CD4-positive, alpha-beta T cell treated with Interleukin-6 at 100 ng/mL for 8 hours (primary cell): ENCODE measurements at places on chromosomes 6 and 20.

DNA sequence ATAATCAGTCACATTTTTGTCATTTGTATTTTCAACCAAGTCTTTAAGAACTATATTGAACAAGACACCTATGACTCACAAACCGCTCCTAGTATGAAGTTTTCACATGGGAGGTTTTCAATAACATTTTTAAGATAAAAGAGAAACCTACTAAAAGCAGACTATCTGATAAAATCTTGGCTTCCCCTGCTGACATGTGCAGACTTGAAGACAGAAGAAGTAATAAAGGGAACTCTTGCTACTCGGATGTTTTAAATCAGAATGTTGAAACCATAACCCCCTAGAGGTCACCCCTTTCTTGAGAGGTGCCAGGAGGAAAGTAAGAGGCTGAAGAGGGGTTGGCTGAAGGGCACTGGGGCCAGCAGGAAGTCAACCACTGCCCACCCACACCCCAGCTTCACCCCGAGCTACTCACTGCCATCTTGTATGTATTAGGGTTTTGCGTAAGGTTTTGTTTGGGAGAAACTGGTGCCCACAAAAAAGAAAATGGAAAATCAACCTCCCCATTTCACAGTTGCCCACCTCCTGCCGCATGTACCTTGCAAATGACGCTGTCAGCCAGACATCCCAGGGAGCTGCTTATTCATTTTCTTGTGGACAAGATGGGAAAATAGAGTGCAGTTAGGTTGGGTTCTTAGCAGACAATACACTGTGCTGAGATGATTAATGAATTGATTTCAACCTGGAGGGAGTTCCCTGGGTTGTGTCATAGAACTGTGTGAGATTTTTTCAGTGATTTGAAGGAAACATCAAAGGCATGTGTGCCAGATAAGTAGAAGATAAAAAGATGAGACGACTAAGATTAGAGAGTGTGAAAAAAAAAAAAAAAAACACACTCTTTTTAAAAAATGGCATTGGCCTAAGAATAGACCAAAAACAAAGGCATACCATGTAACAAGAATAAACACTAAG lies 83.2 kb upstream of the TAB2 start:
- peak; percentile 72 for DNase-seq

GRCh38 chr20:35674921-35675320 lies 10.2 kb upstream of the CPNE1 start:
- no peak for DNase-seq

GRCh38 chr6:51468704-51469103 lies 618.7 kb downstream of the PKHD1 start:
- no peak for DNase-seq

GRCh38 chr6:89944181-89944755 lies 50.0 kb downstream of the GJA10 start:
- no peak for DNase-seq

DNA sequence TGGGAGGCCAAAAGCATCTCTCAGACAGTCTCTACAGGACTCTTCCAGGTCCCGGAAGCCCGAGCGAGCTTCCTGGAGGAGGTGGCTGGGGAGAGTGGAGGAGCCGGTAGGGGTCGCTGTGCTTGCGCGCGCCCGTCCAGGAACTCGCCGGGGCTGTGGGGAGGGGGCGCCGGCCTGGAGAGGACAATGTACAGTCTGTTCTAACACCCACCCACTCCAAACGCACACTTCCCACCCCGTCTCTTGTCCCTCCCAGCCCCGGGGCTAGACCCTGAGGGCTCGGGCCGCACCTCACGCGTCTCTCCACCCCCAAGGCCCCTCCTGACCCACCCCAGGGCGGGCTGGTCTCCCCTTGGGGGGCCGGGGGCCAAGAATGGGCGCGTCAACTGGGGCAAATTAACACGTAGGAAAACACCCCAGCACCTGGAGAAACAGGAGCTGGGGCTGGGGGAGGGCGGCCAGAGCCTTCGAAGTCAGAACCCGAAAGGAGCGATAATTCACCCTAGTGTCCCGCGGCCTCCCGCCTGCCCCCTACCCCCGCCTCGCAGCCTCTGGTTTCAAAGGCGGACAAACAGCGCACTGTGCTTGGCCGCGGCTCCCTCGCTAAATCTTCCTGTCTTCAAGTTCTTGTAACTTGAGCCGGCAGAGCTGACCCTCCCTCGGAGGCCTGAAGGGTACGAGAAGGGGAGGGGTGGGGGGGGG lies 103.2 kb upstream of the FOXP4 start:
- no peak for DNase-seq

GRCh38 chr6:144177726-144178125 lies 27.4 kb downstream of the STX11 start:
- no peak for DNase-seq

- DNase-seq = no peak
Observed at GRCh38 chr6:73460056-73460455, 1.5 kb upstream of the MTO1 start.

GRCh38 chr20:40029589-40029988 lies 659.4 kb downstream of the MAFB start:
- no peak for DNase-seq

GRCh38 chr20:4229415-4229814 lies 214.1 kb upstream of the RNF24 start:
- no peak for DNase-seq

DNA sequence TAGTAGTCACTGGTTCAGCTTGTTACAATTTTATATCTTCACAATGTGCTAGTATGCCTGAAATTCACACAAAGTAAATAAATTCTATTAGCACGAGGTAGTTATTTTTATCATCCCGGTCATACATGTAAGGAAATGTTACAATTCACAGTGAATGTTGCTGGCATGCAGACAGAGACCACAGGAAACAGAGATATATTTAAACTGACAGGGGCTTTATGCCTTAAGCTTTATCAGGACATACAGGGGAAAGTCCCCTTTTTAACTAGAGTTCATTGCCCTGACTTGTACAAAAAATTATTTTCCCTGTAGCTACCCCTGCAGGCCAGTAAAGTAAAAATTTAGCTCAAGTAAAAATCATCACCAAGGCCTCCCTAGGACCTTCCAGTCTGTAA lies 712.0 kb upstream of the NRSN1 start:
- no peak for DNase-seq
